ENCODE measurements at places on chromosomes 1 and 21. TPM values are rescaled to one million over a fixed set of nuclear protein-coding genes. Genes with fewer than 3 reads are reported as not detected.

Gene TRPM2
- total RNA-seq = under 0.01 TPM

Gene INAVA
- total RNA-seq = 0.03 TPM

Gene EPHA8
- total RNA-seq = not detected

Gene PRAMEF13
- total RNA-seq = not detected

Gene RGS16
- total RNA-seq = 3.1 TPM

Gene NCAM2
- total RNA-seq = 9.1 TPM

Gene SPSB1
- 21.6 TPM for total RNA-seq

Gene CYP4Z1
- not detected for total RNA-seq

Gene SAMSN1
- 0.10 TPM for total RNA-seq

Gene OR2T6
- not detected for total RNA-seq

Gene OLFM3
- total RNA-seq = not detected

Gene KCNN3
- 0.07 TPM for total RNA-seq

Gene DEGS1
- 80.2 TPM for total RNA-seq

Gene FGGY
- total RNA-seq = 15.1 TPM

Gene ZBTB8B
- 0.07 TPM for total RNA-seq

Gene CFHR4
- total RNA-seq = not detected

Gene PTPRU
- total RNA-seq = 32.7 TPM

Gene GBP6
- not detected for total RNA-seq

Gene BNIPL
- total RNA-seq = 0.26 TPM

Gene BATF3
- 3.4 TPM for total RNA-seq

Gene CHRM3
- total RNA-seq = 0.03 TPM

Gene B3GALT2
- 0.92 TPM for total RNA-seq

Gene PSRC1
- 1.8 TPM for total RNA-seq

Gene GPR52
- total RNA-seq = 0.78 TPM

Measured in smooth muscle cell of the pulmonary artery (primary cell).